ENCODE measurements at places on chromosomes 1 and 21.

DNA sequence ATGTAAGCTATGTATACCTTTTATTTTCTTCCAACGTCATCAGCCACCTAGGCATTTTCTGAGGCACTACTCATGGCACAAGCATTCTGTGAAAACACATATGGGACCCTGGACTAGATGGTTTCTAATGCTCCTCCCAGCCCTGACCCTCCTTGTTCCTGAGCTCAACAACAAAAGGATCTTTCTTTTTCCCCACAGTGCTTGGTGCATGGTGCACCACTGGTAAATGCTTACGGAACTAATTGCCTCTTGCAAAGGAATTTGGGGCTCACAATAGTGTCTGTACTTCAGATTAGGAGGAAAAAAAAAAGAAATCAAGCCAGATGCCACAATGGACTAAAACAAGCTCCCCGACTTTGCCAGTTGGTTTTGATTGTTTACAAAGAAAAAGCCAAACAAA lies 390.5 kb downstream of the PLPP3 start:
- no peak for DNase-seq

DNA sequence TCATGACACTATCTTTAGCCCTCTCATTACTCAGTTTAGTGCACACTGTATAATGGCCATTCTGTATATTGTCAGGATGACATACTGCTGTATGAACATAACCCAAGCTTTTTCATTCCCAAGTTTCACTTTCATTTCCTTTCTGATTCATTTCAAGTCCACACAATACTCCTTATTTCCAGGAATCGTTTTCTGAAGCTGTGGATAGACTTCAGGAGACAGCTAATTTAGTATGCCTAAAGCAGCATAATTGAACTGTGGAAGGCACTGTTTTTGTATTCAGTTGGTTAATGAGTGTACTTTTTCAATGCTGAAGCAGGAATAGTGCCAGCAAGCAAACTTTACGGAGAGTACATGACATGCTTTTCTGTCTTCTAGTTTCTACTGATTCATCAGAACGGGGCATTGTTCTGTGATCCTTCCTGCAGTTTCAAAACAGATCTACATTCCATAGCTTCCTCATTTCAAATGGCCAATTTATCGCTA lies 578.5 kb upstream of the ZP4 start:
- DNase-seq = no peak

DNA sequence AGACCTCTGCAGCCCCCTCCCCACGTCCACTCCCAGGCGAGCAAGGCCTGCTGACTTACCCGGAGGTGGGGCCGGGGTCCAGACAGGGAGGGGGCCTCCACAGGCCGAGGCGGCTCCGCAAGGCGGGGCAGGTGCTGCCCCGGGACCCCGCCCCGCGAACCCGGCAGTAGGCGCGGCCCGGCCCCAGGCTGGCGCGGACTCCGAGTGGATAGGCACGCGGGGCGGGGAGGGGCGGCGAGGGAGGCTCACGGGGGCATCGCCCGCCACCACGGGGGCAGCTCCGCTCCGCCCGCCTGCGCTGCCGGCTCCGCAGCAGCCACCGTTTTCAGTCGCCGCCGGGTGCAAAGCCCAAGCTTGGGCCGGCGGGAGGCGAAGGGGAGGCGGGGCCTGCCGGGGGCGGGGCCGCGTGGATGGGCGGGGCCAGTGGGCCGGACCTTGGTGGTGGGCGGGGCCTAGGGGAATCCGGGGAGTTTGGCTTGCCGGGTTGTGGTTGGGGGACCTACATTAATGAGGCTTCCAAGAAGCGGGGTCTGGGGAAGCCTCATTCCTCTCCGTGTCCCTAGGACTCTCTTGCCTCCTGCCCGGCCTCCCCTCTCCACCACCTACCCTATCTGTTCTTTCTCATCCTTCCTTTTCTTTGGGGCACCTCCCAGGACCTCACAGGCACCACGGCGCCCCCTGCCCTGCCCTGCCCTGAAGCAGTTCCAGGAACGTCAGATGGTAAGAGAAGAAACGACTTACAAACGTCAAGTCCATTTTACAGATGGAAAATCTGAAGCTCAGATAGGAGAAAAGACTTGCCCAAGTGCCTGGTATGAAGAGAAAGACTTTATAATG lies at the start of gene RIMS3:
TSS of gene RIMS3 (minus strand) at position 348 of the 837 bp plus-strand sequence. CDS start 23,757 bp downstream, outside the sequence.
- peak; percentile 97 for DNase-seq

GRCh38 chr21:45470773-45471524 lies 66.0 kb downstream of the COL18A1 start:
- no peak for DNase-seq

- peak; percentile 89 for DNase-seq
Observed at GRCh38 chr1:1918901-1919303, at the start of gene TMEM52. TSS of gene TMEM52 (minus strand) at chr1:1919279. CDS start at chr1:1919265, 14 bp downstream.

DNA sequence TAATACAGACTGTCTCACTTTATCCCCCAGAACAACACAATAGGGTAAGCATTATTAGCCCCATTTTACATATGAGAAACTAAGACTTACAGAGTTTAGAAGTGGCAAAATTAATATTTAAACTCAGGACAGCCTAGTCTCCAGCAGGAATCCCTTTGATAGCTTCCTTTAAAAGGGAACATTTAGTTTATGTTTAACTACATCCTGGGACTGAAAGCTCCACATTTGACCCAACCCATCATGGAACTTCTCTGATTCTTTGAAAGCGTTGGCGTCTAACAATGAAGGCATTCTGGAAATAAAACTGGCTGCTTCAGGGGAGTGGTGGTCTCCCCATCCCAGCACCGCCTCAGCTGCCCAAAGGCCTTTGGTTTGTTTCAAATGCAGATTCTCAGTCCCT lies 250.6 kb upstream of the NFIA start:
- DNase-seq = no peak

GRCh38 chr1:11802973-11803885 lies 2.5 kb downstream of the MTHFR start:
- peak; percentile 72 for DNase-seq

DNA sequence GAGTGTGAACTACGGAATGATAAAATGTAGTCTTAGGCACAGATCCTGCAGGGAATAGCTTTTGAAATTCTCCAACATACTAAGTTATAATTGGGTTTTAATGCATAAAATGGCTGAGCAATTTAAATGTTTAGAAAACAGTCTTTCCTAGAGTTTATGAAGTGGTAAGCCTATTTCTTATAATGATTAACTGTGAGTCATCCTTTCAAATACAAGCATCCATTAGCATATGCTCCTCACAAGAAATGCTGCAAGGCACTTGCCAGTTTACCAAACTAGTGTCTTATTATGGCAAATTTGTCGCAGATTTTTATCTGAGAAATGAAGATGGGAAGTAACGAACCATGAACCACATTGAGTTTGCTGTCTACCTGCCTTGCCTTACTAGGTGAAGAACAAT lies 101.3 kb upstream of the ESRRG start:
- DNase-seq = no peak

DNA sequence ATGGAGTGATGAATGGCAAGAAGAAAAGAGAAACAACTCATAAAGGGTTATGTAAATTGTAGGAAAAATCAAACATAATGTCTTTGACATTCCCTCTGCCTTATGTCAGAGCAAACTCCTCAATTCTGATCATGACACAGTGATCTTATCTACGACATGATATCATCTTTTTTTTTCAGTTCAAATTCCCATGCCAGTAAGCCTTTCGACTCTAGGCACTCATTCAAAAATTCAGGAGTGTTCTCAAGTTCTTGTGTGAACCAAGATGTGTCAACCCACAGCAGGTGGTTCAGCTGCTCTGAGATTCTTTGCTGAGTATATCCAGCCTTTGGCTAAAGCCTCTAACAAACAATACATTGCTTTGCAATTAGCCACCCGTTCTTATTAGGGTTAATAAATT lies 97.1 kb upstream of the ESRRG start:
- no peak for DNase-seq

DNA sequence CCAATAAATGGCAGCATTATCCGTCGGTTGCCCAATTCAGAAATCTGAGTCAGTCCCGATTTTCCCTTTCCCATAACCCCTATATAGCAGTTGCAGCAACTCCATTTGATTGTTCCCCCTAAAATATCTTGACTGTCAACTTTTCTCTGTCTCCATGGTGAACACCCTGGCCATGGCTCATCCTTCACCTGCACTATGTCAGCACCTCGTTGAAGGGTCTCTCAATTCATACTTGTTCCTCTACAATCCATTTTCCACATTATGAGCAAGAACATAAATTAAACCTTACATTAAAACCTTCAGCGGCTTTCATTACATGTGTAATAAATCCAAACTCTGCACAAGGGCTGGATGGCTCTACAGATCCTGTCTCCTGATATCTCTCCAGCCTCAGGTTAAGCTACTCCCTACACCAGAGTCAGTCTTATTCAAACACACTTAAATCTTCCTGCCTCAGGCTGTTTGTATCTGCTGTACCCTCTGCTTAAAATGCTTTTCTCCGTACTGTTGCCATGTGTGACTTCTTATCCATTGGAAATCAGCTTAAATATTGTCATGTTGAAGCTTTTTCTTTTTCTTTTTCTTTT lies 87.3 kb downstream of the BACH1 start:
- DNase-seq = peak; percentile 31

DNA sequence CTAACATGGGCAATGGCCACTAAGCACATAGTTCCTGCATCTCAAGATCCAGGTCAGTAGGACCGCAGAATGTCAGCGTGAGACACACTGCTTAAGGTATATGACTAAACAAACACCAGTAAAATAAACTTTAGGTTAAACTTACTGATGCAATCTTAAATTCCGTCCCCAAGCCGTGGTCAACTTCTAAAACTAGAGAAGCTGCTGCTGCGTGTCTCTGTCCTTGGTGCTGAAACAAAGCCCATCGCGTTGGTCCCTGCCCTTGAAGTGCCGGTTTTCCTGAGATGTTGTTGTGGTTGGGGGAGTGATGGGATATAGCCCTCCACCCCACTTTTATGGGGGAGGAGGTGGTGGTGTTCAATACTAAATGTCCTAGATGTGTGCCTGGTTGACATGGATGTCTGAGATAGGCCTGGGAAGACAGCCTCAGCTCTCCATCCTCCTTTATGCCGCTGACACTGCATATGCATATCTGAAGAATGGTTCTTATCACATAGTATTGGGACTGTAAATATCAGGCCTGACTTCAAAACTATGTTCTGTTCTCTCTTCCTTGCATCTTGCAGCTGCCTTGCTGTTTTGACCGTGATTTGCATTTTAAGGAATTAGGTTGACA lies 72.0 kb upstream of the KCNA3 start:
- DNase-seq = no peak

GRCh38 chr1:233085566-233085965 lies 135.2 kb downstream of the NTPCR start:
- DNase-seq = no peak

GRCh38 chr1:65371544-65371943 lies 48.9 kb upstream of the LEPR start:
- no peak for DNase-seq

DNA sequence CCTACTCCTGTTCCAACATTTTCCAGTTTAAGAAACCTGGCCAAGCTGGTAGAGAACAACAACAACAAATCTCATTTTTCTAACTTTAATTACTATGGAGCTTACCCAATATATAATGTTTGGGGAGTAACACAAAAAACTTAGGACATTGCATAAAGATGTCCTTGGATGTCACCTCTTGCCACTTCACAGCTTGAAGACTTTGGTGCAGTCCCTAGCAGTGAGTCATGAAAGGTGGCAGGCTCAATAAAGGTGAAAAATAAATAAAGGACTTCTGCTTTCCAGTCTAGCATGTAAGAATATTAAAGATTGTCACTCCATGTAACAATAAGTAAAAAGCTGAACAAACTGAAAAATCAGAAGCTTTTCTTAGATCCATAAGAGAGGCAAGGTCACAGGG lies 17.6 kb upstream of the SELP start:
- no peak for DNase-seq

GRCh38 chr1:13564073-13564472 lies 19.6 kb upstream of the PDPN start:
- DNase-seq = no peak

- peak; percentile 77 for DNase-seq
Observed at GRCh38 chr1:53669621-53670191, 69.3 kb downstream of the GLIS1 start.

- no peak for DNase-seq
Observed at GRCh38 chr1:198934426-198934825, 295.6 kb downstream of the PTPRC start.

GRCh38 chr1:41576620-41577019 lies 92.1 kb upstream of the EDN2 start:
- no peak for DNase-seq

DNA sequence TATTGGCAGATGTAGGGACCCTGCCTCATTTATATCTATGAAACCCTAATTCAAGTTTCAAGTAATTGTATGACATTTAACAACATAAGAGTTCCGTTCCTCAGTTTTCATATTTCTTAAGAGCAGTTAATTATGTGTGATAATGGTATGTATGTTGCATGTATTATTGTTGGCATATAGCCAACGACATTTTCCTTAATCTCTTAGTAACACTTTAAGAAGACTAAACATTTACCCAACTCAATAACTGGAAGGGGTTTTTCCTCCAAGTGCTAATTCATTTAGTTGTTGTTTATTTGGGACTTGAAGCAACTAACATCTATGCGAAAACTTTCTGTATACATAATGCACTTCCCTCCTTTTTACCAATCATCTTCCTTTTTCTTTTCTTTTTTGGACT lies 1.5 kb upstream of the RALGPS2 start:
- DNase-seq = no peak
